ENCODE measurements at places on chromosomes 2 and 18. TPM values are rescaled to one million over a fixed set of nuclear protein-coding genes. Genes with fewer than 3 reads are reported as not detected.

The NEUROD1 gene
- total RNA-seq, result not detected

The KCNG3 gene
- 2.1 TPM for total RNA-seq

The ANKRD30B gene
- not detected for total RNA-seq

The TRABD2A gene
- 0.88 TPM for total RNA-seq

The RABL2A gene
- 27.7 TPM for total RNA-seq

The IL1R2 gene
- total RNA-seq, result 3.8 TPM
